GM03348 (cell line): ENCODE measurements at places on chromosomes 6 and 20.

DNA sequence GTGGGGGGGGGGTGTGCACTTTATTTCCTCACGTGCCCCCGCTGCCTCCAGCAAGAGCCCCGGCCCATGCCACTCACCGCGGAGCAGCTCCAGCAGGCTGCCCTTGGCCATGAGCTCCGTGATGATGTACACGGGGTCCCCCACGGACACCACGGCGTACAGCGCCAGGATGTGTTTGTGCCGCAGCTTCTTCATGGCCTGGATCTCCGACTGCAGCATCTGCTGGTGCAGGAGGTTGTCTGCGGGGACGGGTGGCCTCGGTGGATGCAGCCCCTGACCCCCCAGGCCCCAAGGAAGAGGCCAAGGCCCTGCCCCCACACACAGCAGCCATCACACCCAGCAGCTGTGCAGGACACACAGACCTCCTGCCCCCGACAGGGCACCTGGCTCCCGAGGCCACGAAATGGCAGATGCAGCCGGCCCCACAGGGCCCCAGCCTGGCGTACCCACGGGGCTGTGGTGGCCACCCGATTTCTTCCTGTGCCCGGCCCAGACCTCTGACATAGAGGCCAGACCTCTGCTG lies 4.7 kb downstream of the PTK6 start:
- DNase-seq, result no peak

DNA sequence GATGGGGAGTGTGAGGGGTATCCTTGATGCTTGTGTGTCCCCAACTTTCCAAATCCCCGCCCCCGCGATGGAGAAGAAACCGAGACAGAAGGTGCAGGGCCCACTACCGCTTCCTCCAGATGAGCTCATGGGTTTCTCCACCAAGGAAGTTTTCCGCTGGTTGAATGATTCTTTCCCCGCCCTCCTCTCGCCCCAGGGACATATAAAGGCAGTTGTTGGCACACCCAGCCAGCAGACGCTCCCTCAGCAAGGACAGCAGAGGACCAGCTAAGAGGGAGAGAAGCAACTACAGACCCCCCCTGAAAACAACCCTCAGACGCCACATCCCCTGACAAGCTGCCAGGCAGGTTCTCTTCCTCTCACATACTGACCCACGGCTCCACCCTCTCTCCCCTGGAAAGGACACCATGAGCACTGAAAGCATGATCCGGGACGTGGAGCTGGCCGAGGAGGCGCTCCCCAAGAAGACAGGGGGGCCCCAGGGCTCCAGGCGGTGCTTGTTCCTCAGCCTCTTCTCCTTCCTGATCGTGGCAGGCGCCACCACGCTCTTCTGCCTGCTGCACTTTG lies at the start of gene TNF:
Gene TNF, plus strand, starts transcription at position 231 of the 567 bp plus-strand sequence. Its CDS starts 177 bp downstream, at position 408.
- DNase-seq, result no peak

GRCh38 chr6:2259002-2259494 lies 13.6 kb upstream of the GMDS start:
- DNase-seq, result no peak

GRCh38 chr6:158963020-158963808 lies 36.8 kb downstream of the RSPH3 start:
- no peak for DNase-seq

DNA sequence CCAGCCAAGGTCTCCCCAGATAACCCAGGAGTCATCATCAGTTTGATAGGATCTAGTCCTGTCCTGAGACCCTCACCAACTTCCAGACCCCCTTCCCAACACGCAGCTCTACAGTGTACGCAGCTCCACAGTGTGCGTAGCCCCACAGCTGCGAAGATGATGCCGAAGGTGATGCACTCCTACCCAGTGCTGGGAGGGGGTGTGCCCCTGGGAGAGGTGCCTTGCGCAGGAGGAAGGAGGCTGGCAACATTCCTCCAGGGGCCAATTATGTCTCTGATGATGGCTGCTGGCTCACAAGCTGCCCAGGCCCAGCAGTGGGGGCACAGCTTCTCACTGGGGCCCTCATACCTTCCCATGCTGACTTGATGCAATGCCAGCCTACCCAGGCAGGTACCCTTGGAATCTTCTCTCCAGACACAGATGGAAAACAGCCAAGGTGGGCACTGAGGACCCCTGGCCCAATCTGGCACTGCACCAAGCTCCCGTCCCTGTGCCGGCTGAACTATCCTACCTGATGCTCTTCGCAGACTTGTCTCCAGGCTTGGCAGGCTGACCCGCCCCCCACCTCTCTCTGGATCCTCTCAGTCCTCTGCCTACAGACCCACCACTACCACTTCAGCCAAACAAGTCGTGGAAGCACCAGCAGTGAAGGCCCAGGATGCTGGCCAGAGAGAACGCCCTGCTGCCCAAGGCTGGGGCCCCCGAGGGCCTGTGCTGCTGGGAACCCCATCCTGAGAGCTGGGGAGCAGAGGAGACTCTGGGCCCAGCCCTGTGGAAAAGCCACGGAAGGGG lies 1.4 kb downstream of the ZNF512B start:
- DNase-seq, result no peak

DNA sequence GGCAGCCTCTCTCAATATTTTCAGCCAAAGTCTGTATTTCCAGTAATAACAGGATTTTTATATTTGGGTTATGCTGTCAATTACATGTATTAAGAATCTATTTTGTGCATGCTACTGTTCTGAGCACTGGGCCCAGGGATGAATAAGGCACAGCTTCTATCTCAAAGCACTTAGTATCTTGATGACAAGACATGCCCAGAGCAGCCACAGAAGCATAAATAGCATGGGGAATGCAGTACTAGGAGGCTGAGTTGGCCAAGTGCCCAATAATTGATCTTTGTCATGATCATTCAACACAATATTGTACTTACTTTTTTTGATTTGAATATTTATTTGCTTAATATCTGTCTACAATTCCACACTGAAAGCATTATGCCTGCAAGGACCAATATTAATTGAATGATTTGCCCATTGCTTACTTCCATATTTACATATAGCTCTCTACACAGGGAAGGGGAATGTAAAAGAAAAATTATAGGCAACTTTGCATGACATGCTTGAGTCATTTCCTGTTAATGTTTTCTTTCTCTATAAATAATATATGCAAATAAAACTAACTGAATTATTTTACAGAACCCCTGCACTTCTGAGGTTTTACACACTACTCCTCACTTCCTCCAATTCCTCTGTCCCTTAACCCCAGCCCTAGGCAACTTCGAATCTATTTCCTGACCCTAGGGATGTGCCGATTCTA lies 298.9 kb upstream of the BMP2 start:
- no peak for DNase-seq

DNA sequence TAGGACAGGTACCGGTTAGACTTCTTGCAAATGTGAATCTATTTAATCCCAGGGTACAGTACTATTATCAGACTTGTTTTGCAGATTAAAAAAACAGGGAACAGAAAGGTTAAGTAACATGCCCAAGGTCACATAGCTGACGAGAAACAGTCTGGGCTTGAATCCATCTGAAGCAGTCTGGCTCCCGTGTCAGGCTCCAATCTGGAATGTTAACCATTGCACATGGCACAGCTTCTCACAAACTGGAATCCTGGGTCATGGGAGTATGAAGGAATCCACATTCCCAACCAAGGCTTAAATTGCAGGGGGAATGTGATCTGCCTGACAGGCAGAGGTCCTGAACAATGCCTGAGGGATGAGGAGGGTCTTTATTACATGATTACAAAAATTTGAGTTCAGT lies 187.5 kb upstream of the SPTLC3 start:
- no peak for DNase-seq

- no peak for DNase-seq
Observed at GRCh38 chr6:136477548-136477947, 72.7 kb downstream of the MAP7 start.

GRCh38 chr6:78505178-78505577 lies 362.2 kb upstream of the IRAK1BP1 start:
- no peak for DNase-seq

- DNase-seq, result no peak
Observed at GRCh38 chr6:51954681-51955080, 132.7 kb downstream of the PKHD1 start.

- DNase-seq, result no peak
Observed at GRCh38 chr20:53345536-53346334, 247.9 kb downstream of the ZNF217 start.

- peak; percentile 89 for DNase-seq
Observed at GRCh38 chr20:24501764-24502556, 32.5 kb downstream of the SYNDIG1 start.

GRCh38 chr6:15026832-15027231 lies 219.0 kb upstream of the JARID2 start:
- no peak for DNase-seq

DNA sequence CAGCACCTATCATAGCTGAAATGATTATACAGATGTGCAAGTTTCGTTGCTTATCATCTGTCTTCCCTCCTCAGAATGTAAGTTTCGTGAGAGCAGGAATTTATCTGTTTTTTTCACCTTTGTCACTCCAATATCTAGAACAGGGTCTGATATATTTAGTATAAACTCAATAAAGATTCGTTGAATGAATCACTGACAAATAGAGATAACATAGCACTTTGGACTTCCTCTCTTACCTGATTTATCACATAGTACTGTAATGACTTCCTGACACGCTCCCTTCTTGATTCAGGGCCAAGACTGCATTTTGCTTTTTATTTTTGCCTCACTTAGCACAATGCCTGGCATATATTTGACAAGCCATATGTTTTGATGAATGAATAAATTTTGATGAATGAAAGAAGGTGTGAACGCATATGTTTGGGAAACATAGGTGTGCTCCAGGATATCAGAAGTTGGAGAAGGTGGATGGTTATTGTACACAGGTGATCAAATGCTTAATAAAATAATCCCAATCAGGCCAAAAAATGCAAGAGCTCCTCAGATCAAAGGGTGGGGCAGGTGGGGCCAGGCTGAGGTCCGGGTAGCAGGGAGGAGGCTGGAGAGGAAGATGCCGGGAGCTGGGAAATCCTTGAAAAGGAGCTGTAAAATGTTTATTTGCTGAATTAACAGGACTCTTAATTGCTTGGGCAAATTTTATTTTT lies 33.0 kb downstream of the PIM1 start:
- no peak for DNase-seq

GRCh38 chr6:84652356-84653026 lies 111.9 kb downstream of the TBX18 start:
- DNase-seq, result peak; percentile 70

GRCh38 chr6:75800133-75800532 lies 51.1 kb downstream of the MYO6 start:
- no peak for DNase-seq

DNA sequence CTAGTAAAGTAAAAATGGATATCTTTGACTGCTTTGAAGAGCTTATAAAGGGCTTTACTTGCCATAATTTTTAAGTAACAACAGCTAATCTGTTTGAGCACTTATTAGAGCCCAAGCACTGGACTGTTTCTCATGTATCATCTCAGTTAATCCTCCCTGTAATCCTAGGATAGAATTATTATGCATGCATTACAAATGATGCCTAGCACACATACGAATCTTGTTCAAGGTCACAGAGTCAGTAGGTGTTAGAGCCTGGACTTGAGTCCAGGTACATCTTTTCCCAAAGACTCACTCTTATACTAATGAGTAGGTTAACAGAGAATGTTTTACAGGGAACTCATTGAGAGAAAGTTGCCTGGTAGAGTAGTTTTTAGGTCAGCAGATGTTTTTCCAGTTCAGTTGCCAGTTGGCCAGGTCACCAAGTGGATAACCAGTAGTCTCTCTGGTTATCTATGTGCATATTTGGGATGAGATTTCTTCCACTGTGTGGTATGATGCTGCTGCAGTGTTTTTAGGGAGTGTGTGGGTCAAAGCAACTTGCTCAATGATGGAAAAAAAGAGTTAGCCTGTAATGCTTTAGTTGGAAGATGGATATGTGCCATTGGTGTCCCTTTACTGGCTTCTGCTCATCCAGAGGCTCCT lies 32.3 kb upstream of the LAMA4 start:
- no peak for DNase-seq

DNA sequence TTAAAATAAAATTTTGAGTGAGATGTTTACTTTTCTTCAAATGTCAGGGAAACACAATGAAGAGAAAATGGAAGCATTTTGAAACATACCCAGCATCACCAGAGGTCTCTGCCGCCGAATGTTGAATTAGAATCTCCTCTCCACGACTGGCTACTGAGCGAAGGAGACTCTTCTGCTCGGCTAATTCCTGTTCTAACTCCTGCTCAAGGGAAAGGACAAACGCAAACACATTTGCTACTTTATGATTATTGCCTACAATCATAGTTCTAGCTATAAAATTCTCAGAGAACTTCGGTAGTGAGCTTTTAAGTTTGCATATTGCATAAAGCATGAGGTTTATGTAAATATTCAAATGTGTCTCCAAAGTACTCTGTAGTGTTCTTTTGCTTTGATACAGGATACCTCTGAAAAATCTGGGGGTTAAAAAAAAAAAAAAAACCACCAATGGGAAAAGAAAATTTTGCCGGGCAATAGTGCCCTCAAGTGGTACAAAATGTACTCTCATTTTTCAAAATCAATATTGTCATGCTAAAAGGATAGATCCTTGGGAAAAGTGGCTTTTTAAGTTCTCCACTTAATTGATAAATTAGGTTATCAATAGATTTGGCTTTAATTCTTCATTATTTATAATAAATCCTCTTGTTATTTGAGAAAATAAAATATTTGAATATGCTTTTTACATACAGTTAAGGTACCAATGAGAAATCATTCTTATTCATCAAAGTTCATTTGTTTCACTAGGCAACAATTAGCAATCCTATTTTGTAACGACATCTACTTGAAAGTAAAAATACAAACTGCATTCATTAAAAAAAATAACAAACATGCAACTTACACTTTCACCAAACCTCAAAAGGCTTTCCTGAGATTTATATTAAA lies 369.0 kb downstream of the SYNE1 start:
- DNase-seq, result peak; percentile 20

DNA sequence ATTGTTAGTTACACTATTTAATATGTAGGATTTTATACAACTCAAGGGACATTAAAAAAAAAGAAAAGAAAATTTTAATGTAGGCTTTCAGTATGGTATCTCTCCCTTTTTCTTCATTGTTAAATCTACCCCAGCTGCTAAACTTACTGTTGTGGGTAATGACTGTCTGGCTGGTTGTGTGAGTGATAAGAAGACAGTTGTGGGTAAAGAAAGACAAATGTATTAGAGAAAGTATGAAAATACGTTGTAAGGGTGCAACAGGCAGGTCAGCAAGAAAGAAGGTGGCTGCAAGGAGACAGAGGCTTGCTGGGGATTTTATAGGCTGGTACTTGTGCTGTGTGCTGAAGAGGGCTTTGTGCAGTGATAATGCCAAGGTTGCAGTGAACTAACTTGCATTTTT lies 91.4 kb upstream of the FOXO3 start:
- no peak for DNase-seq

- DNase-seq, result no peak
Observed at GRCh38 chr20:63612276-63612931, 14.5 kb downstream of the GMEB2 start.

GRCh38 chr6:71248306-71248765 lies 40.3 kb upstream of the OGFRL1 start:
- DNase-seq, result peak; percentile 47

DNA sequence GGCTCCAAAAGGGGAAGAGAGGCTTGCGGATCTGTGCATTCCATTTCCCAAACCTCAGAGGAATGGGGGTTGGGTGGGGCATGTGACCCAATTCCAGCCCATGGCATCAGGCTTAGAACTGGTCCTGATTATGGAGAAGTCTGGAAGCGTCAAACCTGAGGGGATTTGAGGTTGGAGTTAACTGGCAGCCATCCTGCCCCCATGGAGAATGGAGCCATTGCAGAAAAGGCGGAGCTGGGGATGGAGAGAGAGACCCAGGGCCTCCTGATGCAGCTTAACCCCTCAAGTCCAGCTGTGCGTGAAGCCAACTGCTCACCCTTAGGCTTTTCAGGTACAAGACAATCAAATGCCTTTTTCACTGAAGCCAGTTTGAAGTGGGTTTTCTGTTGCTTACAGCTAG lies 9.9 kb upstream of the SDCBP2 start:
- no peak for DNase-seq

GRCh38 chr20:9412309-9412708 lies 102.1 kb upstream of the LAMP5 start:
- DNase-seq, result no peak
